ENCODE measurements at places on chromosomes 1 and 21.
A peak's percentile ranks its signal among the peaks of the same experiment; 100 is the strongest.

DNA sequence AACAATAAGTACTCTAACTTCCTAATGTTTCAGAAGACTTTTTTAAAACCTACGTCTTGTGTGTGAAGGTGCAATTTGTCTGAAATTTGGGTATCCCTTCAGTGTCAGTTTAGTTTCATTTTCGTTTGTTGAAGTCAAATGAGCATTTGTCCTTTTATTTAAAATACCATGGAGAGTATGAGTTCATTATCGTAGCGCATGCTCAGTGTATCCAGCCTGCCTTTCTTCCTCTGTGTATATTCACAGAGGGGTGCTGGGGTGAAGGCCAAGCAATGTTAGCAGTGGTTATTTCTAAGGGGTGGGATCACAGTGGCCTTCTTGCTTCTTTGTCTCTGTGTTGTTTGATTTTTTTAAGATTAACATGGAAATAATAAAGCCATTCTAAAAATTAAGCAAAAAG lies 43.2 kb downstream of the CNN3 start:
- DNase-seq = peak; percentile 49

GRCh38 chr1:206098242-206098919 lies 18.8 kb downstream of the AVPR1B start:
- DNase-seq = no peak

DNA sequence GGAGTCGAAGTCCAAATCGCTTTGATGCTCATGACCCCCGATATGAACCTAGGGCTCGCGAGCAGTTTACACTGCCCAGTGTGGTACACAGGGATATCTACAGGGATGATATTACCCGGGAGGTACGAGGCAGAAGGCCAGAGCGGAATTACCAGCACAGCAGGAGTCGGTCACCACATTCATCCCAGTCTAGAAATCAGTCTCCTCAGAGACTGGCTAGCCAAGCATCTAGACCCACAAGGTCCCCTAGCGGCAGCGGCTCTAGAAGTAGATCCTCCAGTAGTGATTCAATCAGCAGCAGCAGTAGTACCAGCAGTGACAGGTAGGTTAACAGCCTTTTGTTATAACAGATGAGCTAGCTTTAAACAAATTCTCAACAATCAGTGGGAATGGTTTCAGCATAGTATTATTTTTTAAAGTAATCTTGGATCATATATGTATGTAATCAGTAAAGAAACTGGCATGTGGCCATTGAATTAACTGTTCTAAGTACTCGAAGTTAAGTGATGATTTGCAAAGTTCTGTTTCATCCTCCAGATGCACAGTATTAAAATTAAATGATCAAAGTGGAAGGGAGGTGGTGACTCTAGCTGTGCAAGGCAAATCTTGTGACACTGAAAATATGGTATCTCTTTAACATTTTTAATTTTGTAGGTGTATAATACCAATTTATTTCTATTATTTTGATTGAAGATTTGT lies 29.0 kb downstream of the SPEN start:
- DNase-seq = no peak

DNA sequence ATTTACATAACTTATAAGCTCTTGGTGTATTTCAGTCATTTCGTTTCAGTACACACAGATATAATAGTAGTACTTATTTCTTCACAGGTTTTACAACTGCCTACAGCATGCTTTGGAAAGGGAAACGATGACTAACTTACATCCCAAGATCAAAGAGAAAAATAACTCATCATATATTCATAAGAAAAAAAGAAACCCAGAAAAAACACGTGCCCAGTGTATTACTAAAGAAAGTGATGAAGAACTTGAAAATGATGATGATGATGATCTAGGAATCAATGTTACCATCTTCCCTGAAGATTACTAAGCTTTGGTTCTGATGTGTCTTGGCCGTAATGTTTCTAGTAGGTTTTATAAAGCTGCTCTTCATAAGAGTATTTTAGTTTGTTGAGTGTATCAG lies 30.9 kb downstream of the TYW3 start:
- DNase-seq = no peak

DNA sequence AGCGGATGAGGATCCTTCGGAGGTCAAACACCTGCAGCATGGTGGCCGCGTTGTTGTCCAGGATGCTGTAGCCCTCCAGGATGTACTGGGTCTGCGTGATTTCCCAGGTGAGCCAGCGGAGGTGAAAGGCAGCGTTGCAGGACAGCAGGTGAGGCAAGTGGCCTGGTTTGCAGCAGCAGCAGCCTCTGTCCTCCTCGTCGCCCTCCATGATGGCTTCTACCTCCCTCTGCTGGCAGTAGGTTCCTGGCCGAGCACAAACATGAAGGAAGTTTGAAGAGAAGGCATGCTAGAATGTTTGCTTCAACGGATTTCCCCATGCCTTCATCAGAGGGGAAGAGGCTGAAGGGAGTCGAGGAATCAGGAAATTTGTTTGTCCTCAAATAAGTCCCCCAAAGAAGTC lies 74.7 kb downstream of the NTPCR start:
- no peak for DNase-seq

GRCh38 chr1:170415710-170416372 lies 116.1 kb upstream of the GORAB start:
- no peak for DNase-seq

GRCh38 chr1:179156026-179156425 lies 73.5 kb downstream of the ABL2 start:
- DNase-seq = no peak

DNA sequence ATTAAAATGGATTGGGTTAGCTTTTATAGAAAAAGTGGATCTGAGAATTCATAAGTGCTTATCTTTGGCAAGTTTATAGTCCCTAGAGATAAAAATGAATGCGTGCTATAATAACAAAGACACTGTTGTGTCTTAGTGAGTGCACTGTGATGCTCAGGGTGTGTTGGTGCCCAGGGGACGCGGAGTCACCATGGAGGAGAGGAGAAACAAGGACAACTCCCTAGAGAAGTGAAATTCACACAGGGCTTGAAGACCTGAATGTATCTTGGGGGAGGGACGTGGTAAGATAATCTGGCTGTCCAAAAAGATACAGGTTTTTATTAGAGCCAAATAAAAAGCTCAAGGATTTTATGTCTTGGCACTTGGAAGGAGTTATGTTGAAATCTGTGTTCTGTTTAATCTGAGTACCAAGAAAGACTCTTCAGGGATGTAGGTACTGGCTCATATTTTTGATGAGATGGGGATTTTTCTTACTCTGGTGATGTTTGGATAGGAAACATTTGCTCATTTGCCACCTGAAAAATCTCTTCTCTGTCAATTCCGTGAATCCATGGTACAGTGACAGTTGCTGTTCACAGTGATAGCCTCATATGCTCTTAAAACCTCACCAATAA lies 9.6 kb downstream of the SMYD2 start:
- DNase-seq = no peak

DNA sequence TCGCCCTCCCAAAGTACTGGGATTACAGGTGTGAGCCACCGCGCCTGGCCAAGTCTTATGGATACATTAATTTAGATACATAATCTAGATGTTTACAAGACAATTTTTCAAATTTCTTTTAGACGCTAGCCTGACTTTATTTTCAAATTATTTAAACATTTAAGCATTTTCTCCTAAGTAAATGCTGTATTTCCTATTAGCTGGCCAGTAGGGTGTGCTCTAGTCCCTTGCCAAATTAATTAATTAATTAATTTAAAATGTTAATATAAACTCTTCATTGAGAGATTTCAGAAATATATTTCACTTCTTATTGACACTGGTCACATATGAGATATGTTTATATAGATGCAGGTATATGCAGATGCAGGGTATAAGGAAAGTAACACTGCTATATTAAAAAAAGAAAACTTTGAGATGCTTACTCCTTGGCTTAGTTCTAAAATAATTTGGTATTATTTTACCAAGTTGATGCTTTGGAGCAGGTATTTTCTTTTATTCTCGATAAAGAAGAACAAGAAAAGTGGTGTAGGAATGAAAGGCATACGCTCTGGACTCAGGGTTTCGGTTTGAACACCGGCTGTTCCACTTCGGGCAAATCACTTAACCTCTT lies 5.2 kb upstream of the ERRFI1 start:
- no peak for DNase-seq

GRCh38 chr1:112448904-112449629 lies 53.1 kb downstream of the CTTNBP2NL start:
- no peak for DNase-seq

GRCh38 chr1:176141449-176141848 lies 65.6 kb downstream of the COP1 start:
- DNase-seq = no peak

- DNase-seq = no peak
Measured at GRCh38 chr1:27891196-27891889, 19.0 kb downstream of the THEMIS2 start.

GRCh38 chr1:183223467-183223866 lies 37.4 kb downstream of the LAMC2 start:
- no peak for DNase-seq

DNA sequence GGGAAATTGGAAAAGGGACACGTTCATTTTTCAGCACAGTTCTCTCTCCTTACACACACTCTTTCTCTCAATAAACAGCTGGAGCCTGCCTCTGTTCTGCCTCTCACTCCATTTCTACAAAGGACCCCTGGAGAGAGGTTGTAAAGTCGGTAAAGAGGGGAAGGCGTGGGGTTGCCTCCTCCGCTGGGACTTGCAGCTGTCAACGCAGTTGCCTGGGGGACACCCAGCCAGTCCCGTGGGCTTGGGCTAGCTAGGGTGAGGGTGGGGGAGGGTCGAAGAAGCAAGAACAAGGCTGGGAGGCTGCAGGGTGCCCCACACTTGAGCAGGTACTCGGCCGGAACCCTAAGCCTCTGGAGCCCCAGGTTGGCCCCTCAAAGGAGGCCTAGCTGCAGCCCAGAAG lies 27.6 kb downstream of the C1orf216 start:
- peak; percentile 17 for DNase-seq

GRCh38 chr21:41960386-41960785 lies 6.6 kb upstream of the C2CD2 start:
- DNase-seq = no peak

GRCh38 chr21:14673649-14674048 lies 127.5 kb upstream of the SAMSN1 start:
- no peak for DNase-seq

GRCh38 chr1:27566462-27567145 lies 37.3 kb downstream of the AHDC1 start:
- no peak for DNase-seq

GRCh38 chr1:3695326-3696217 lies 43.3 kb downstream of the TP73 start:
- DNase-seq = no peak

- no peak for DNase-seq
Measured at GRCh38 chr1:86754265-86754974, 50.0 kb downstream of the SH3GLB1 start.

GRCh38 chr21:38992737-38993136 lies 187.0 kb downstream of the ETS2 start:
- DNase-seq = no peak

GRCh38 chr1:94741510-94741909 lies 78.6 kb upstream of the SLC44A3 start:
- no peak for DNase-seq

- no peak for DNase-seq
Measured at GRCh38 chr1:160577671-160578070, 1.6 kb downstream of the CD84 start.

DNA sequence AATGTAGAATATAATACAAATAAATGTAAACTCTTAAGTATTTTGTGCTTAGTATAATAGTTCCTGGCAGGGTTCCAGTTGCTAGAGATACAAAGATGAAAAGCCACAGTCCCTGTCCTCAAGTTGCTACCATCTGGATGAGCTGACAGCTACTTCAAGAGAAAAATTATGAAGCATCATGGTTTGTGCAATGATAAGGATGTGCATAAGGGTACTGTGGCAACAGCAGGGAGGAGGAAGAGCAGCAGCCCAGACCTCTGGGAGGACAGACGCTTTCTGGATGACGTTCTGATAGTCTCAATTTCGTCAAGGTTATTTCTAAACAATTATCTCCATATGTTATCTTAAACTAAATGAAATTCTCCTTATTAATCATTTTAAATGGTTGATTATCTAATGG lies 198.9 kb downstream of the NTNG1 start:
- no peak for DNase-seq

DNA sequence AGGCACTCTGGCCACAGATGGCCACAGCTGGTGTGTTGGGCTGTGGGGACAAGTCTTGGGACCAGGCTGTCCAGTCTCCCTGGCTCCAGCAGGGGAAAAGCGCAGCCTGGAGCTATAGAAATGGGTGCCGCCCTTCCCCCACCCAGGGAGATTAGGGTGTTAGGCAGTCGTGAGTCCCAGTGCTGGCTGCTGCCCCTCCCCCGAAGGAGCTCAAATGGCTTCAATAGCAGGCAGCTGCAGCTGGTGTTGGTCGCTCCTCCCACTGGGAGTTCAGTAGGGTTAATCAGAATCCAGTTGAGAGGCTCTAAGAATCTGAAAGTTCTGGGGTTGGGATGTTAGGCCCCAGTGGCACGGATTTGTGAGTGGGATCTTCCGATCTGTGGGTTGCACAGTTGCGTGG lies 595.6 kb upstream of the PKN2 start:
- DNase-seq = no peak

DNA sequence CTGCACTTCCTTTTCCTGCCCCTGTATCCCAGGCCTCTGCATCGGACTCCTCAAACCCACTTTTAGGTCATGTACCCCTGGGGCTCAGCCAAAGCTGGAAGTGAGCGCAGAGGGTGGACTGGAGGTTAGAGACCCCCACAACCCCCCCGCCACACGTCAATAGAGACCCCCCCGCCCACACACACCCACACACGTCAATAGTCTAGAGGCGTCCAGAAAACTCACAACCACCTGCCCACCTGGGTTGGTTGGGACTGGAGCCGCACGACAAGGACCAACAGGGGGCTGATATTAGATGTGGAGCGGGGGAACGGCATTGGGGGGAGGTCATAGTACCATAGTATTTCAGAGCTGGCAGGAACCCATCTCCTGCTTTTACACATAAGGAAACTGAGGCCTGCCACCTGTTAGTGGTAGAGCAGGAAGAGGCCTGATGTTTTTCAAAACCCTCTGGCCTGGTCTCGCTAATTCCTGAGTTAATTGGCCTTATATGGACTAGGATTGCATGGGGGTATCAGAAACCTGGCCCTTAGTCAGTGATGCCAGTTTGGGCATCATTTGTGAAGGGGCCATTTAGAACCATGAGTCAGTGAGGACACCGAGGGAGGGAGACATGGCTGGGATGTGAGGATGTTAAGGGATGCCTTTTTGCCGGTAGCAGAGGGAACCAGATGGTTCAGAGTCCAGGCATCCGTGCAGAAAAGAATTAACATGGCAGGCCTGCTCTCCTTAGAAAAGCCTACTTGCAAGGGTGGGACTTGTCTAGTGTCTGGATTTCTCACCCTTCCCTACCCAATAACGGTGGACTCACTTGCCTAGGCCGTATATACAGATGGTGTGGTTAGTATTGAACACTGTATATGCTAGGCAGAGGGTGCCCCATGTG lies 1.1 kb downstream of the NENF start:
- no peak for DNase-seq

DNA sequence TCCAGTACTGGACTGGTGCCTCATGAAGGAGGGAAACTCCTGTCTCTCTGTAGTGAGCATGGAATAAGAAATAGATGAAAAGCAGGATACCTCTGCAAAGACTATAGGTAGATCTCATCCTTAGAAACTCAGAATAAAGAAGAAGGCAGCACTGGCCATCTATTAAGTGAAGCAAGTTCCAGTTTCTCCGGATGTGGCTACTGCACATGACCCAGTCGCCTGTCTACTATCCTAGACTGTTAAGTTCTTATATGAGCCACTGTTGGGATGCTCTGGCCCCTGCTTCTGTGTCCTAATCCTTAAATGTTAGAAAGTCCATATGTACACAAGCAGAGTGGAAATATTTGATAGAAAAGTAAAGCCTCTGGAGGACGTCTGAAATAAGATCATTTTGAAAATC lies 2.2 kb downstream of the FASLG start:
- DNase-seq = no peak

- no peak for DNase-seq
Measured at GRCh38 chr1:204672482-204673121, 12.9 kb downstream of the LRRN2 start.
